ENCODE measurements at places on chromosomes 13 and 19.
A peak's percentile ranks its signal among the peaks of the same experiment; 100 is the strongest.

- peak; percentile 13 for DNase-seq
Measured at GRCh38 chr13:26784704-26785639, 24.4 kb upstream of the GPR12 start.

- no peak for DNase-seq
Measured at GRCh38 chr13:74114641-74115040, 19.6 kb downstream of the KLF12 start.

DNA sequence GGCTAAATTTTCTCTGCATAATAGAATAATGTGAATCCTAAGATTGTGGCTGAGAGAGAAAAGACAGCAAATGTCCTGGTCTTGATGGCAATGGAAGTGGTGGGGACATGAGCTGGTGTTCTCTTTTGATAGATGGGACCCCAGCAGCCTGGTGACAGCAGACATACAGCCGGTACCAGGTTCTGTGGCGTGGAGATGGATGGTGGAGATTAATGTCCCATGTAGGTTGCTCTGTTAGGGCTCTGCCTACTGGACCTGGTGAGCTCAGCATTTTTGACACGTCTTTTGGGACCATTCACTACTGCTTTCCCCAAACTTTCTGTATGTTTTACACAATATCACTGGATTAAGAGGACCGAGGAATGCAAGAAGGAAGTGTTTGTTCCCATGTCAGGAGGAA lies 8.2 kb upstream of the SIGLEC14 start:
- no peak for DNase-seq

DNA sequence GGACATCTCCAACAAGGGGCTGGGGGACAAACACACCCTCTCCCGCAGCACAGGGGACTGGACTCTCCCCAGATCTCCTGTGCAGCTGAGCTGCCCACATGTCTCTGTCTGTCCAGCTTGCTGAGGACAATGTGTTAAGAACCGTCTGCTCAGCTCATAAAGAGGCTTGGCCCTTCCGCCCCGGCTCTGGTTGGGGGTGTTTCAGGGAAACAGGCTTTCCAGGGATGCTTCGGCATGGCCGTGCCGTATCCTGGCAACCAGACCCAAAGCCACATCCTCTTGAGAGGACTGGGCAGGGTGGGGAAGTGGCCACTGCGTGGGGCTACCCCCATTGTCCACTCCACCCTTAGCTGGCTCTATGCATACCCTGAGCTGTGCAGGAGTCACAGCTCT lies 41.1 kb upstream of the CHST8 start:
- no peak for DNase-seq

All from CD4-positive, alpha-beta T cell treated with Interleukin-21 for 1 hour (primary cell).